ENCODE measurements at places on chromosomes 2 and 18.
A peak's percentile ranks its signal among the peaks of the same experiment; 100 is the strongest.

- DNase-seq = no peak
Measured at GRCh38 chr2:226575928-226576327, 223.7 kb downstream of the IRS1 start.

GRCh38 chr2:179049203-179049545, 763 bp downstream of the CCDC141 start:
- no peak for DNase-seq

- DNase-seq = no peak
Measured at GRCh38 chr18:48800876-48801727, 149.7 kb downstream of the SMAD7 start.

GRCh38 chr18:74613381-74613780, 15.7 kb downstream of the ZNF407 start:
- no peak for DNase-seq

DNA sequence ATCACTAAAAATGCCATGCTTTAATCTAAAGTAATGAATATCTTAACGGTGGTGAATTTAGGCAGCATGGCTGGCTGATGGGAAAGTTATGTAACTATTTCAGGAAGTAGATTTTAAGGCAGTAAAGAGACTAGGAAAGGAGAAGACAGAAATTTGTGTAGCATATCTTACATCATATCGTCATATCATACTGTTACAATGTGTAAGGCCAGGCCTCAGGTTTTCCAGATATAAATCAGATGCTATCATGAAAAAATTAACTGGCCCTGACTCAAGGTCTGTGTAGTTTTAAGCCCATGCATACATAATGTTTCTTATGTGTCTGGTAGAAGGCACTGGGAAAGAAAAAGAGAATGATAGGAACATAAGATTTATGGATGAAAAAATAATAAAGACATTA, 8.9 kb upstream of the FAP start:
- no peak for DNase-seq

GRCh38 chr2:40760071-40760666, 308.3 kb upstream of the SLC8A1 start:
- no peak for DNase-seq

DNA sequence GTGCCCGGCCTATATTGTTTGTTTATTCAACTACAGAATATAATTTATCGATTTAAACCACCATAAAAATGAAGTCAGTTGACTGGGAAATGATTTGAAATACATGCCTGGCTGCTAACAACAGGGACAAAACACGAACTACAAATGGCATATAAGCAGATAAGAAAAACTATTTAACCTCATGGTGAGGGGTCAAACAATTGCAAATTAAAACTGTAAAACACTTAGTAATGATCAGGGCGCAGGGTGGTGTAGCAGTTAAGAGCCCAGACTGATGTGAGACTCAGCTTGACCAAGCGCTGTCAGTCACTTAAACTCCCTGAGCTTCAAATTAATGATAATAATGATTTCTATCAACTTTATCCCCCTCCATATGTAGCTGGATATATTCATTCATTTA, 6.7 kb downstream of the MTHFD2 start:
- no peak for DNase-seq

- no peak for DNase-seq
Measured at GRCh38 chr2:164252568-164253287, 368.6 kb downstream of the GRB14 start.

DNA sequence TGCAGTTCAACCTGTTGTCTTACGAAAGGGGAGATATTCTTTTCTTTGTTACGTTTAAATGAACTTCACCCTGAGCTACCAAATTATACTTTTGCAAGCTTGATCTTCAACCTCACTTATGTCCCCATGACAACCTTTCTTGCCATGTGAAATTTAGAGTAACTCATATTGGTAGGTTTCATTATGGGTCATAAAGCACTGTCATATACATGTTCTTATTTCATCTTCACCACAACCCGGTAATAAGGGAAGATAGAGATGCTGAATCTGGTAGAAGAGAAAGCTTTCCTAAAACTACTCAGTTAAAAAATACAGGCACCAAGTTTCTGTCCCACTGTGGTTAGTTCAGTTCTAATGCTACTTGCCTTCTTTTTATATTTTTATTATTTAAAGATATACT, 208.5 kb upstream of the NRP2 start:
- no peak for DNase-seq

DNA sequence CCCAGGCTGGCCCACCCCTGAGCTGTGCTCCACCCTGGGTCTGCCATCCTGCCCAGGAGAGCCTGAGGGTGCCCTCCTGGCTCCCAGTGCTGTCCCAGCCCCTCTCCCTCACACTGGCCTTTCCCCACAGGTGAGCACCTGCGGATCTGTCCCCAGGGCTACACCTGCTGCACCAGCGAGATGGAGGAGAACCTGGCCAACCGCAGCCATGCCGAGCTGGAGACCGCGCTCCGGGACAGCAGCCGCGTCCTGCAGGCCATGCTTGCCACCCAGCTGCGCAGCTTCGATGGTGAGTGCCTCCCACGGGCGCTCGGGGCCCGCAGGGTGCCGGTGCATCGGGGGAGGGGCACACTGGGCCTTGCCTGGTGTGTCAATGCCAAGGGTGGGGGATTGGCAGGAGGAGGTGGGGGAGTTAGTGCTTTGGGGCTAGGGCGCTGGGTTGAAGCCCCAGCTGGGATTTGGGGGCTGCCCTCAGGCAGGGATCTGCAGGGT, 23.5 kb downstream of the GPC1 start:
- no peak for DNase-seq

DNA sequence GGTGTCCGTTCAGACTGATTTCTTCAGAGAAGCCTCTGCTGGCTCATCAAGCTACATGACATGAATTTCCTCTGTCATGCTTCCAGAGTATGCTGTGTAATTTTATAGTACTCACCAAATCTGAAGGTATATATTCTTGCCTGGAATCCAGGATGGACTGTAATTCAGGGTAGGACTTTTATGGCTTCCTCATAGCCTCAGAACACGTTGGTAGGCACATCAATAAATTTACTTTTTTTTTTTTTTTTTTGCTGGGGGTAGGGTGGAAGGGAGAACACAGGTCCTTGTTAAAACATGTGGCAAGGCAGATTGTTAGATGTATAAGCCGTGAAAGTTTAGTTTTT, 34.4 kb downstream of the MTA3 start:
- no peak for DNase-seq

- DNase-seq = peak; percentile 57
Measured at GRCh38 chr2:88880441-88880953, 189.0 kb downstream of the RPIA start.

DNA sequence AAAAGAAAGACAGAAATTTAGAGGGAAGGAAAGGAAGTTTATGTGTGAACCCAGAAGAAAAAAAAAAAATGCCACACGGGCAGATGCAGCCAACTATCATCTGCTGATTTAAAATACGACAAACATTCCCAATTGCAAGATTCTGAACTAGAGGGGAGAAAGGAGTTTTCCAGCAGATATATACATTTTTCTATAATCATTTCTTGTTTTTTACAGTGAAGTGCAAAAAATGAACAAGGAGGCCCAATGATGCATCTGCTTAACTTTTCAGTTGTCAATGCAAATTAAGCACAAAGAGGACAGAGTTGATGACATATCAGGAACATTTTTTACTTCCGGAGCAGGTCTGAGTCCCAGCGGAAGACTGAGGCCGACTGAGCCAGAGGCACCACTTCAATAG, 144.7 kb downstream of the MYCN start:
- DNase-seq = no peak

GRCh38 chr2:68045342-68045741, 17.5 kb downstream of the C1D start:
- no peak for DNase-seq

- no peak for DNase-seq
Measured at GRCh38 chr2:113169002-113169530, 4.7 kb upstream of the PSD4 start.

DNA sequence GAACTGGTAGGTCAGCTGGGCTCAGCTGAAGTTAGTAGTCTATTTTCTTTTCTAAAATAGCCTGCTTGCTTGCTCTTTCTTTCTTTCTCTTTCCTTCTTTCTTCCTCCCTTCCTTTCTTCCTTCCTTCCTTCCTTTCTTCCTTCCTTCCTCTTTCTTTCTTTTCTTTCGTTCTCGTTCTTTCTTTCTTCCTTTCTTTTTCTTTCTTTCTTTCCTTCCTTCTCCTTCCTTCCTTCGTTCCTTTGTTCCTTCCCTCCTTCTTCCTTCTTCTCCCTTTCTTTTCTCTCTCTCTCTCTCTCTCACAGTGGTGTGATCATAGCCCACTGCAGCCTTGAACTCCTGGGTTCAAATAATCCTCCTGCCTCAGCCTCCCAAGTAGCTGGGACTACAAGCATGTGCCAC, 29.2 kb upstream of the KDM3A start:
- DNase-seq = no peak

DNA sequence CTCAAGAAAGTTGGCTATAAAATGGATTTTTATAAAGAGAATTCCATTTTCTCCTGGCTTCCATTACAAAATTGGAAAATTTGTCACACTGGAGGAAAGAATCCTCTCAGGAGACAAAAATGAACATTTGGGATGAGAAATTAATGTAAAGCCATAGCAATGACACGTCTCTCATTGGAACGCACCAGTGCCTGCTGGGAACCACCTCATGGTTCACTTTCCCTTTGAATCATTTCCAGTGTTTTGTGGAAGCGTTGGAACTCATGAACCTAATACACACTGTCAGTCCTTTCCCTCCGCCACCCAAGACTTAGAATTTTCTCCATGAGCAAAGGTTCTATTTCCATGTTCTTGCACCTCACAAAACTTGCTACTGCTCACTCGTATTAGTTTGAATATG, 21.0 kb upstream of the NRP2 start:
- no peak for DNase-seq

GRCh38 chr18:8949206-8949605, 153.3 kb upstream of the NDUFV2 start:
- DNase-seq = no peak

DNA sequence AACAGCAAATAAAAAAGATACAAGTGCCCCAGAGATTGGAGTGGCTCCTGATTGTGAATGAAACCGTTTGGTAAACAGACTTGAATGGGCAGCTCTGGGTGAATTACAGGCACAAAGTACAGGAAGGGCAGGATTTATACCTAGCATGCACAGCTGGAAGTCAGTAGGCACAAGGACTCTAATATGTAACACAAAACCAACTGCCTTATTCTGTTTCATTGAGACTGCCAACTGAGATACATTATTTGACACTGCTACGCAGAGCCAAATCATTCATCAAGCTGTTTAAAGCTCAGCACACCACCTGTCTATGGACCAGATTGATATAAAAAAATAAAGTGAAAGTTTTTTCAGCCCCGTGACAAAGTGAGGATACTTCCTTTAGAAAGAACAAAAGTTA, 541.2 kb downstream of the NUP35 start:
- no peak for DNase-seq

DNA sequence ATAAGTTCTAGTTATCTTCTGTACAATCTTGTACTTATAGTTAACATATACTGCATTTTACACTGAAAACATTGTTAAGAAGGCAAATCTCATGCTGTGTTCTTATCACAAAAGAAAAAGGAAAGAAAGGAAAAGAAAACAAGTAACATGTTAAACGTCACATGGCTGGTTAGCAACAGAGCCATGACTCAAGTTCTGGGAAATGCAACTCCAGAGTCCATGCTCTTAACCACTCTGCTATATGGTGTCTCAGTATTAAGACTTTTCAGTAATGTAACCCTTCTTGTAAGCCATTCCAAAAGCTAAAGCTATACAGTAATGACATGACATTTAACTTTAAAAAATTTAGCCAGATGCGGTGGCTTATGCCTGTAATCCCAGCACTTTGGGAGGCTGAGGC, 181.4 kb downstream of the BARD1 start:
- DNase-seq = no peak

DNA sequence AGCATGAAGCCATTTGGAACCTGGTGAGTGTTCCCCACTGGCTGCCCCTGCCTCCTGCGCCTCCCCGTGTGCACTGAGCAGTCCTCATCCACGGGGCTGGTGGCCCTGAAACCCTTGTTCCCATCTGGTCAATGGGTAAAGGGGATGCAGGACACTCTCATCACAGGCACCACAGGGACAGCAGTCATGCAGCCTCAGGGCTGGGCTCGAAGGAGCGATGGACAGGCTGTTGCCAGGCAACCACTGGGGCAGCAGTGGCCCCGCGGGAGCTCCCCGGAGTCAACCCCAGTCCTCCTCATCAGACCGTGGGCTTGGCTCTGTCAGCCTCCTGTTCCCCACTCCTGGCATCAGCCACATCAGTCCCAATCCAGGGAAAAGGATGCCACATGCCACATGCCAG, 509.5 kb downstream of the EIPR1 start:
- DNase-seq = no peak

- no peak for DNase-seq
Measured at GRCh38 chr2:2919026-2919425, 458.6 kb downstream of the EIPR1 start.

DNA sequence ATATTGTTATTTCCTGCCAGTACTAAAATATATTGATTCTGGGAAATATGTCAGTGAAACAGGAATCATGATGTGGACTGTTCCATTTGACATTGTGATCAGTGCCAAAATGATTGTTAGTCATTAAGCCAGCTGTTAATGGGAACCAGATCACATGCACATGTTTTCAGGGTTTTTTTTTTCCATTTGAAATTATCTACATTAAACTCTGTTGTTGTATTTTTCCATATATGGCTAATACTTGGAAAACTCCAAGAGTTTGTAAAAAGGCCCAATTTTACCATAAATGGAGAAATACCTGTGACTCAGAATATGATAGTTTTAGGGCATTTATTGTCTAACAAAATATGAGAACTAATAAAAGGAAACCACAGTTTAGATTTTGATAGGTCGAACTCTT, 13.4 kb downstream of the ITGAV start:
- no peak for DNase-seq

- DNase-seq = no peak
Measured at GRCh38 chr2:226030788-226031646, 631.5 kb downstream of the NYAP2 start.

DNA sequence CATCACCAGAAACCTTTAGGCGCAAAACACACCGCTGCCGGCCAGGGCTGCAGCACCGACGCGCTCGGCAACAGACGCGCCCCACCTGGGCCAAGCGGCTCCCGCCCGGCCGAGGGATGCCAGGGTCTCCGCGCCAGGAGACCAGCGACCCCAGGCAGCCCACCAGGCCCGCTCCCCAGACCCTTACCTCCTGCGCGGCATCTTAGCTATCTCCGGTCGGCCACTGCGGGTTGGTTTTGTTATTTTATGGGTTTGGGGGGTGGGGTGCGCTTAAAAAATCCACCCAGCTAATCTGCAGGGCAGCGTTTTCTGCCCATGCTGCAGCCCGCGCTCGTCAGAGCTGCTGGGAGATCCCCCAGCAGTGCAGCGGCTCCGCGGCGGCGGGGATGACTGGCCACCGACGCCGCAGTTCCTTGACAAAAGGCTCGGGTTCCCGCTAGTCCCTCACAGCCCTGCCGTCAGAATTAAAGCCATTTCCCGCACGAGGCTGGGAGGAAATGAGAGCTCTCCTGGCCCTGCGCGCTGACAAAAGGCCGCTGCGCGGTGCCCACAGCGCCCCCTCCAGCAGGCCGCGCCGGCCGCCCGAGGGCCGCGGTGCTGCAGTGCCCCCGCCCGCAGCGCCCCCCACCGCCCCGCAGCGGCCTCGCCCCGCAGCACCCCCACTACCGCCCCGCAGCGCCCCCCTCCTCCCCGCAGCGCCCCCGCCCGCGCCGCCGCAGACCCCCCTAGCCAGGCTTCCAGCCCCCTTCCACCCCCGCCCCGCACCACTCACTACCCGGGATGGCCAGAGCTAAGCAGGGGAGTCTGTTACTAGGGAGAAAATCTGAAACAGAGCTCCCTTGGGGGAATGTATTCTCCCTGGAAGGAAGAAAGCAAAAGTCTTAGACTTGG, at the start of gene ADD2:
TSS of gene ADD2 (minus strand) at position 502 of the 891 bp plus-strand sequence. CDS start 61,792 bp downstream, outside the sequence.
- no peak for DNase-seq

- no peak for DNase-seq
Measured at GRCh38 chr2:218008060-218009040, 5.6 kb upstream of the TNS1 start.

GRCh38 chr2:182379241-182379640, 47.6 kb downstream of the PDE1A start:
- no peak for DNase-seq

Measured in hematopoietic multipotent progenitor cell treated with erythropoietin and hydrocortisone succinate and interleukin-3 and kit ligand, for 17 days (in vitro differentiated cells).